ENCODE measurements at places on chromosomes 3 and 15. TPM values are rescaled to one million over a fixed set of nuclear protein-coding genes. Genes with fewer than 3 reads are reported as not detected.
A peak's percentile ranks its signal among the peaks of the same experiment; 100 is the strongest.

GOLGA8S gene
- 0.20 TPM for total RNA-seq

KLF15 gene
- not detected for total RNA-seq

DNA sequence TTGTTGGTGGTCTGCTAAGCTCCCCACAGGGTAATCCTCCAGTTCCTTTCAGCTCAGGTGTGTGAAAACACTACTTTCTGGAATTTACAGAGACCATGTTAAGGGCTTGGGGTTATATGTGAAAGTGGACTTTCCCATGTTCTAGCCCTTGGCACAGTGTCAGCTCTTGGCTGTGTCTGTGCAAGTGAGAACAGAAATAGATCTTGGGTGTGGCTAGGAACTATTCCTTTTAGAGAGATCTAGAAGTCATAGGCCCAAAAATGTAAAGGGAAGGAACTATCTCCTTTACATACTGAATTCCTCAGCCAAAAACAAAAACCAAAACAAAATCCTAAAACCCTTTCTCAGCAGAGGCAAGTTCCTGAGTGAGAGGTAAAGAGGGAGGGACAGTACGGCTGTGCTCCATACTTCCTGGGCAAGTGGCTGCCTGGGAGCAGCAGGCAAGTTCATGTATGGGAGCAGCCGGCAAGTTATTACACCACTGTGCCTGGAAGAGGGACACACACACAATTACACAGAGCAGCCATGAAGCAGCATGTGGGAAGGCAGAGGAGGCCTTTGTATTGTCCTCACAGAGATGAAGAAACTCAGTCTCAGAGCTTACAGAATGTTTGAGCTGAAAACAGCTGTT is 19.9 kb upstream of the C3orf62 start:
- H3K36me3 ChIP-seq, result peaks cover 63% of the 10 kb centered on the region
- no peaks in the 10 kb centered on the region for H3K4me1 ChIP-seq
- no peaks in the 10 kb centered on the region for H3K27me3 ChIP-seq
- H3K27ac ChIP-seq, result peak overlapping the region; percentile 58
- no peak overlapping the region for H3K4me3 ChIP-seq

GRCh38 chr3:136620436-136620835 is 131.7 kb downstream of the STAG1 start:
- no peak overlapping the region for H3K4me3 ChIP-seq
- H3K36me3 ChIP-seq, result peaks cover 19% of the 10 kb centered on the region
- H3K4me1 ChIP-seq, result peaks cover 5% of the 10 kb centered on the region
- no peaks in the 10 kb centered on the region for H3K27me3 ChIP-seq
- DNase-seq, result no peak

GRCh38 chr3:10722911-10723310 is 93.1 kb upstream of the SLC6A11 start:
- H3K36me3 ChIP-seq, result no peaks in the 10 kb centered on the region
- no peak overlapping the region for H3K27ac ChIP-seq
- H3K4me1 ChIP-seq, result no peaks in the 10 kb centered on the region
- DNase-seq, result no peak

ADAMTS17 gene
- 5.0 TPM for total RNA-seq

EPB42 gene
- not detected for total RNA-seq

- no peak overlapping the region for H3K4me3 ChIP-seq
- no peaks in the 10 kb centered on the region for H3K27me3 ChIP-seq
- no peak for DNase-seq
- peaks cover 20% of the 10 kb centered on the region for H3K36me3 ChIP-seq
- peaks cover 28% of the 10 kb centered on the region for H3K4me1 ChIP-seq
Observed at GRCh38 chr3:32495085-32495484, 7.6 kb downstream of the CMTM6 start.

DNA sequence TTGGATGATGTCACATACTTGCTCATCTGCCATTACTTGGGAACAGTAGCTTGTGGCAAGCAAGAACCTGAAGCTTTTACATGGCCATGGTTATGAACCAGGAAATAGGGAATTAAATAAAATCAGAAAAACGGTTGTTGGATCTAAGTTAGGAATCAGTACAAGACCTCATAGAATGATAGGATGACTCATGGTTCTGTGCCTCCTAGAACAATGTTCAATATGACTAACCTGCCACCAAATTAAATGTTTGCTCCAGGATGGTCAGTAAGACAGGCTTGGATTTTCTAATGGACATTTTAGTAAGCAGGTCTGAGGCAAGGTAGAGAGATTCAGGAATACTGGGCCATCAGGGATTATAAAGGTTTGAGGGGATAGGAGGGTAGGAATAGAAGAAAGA is 218.9 kb downstream of the PLOD2 start:
- no peak overlapping the region for H3K27ac ChIP-seq
- H3K4me1 ChIP-seq, result no peaks in the 10 kb centered on the region
- no peak overlapping the region for H3K4me3 ChIP-seq
- H3K27me3 ChIP-seq, result no peaks in the 10 kb centered on the region

GRCh38 chr3:11709782-11710181 is 66.1 kb upstream of the VGLL4 start:
- peaks cover 6% of the 10 kb centered on the region for H3K36me3 ChIP-seq
- H3K4me3 ChIP-seq, result no peak overlapping the region
- H3K27me3 ChIP-seq, result no peaks in the 10 kb centered on the region
- H3K4me1 ChIP-seq, result no peaks in the 10 kb centered on the region
- H3K27ac ChIP-seq, result no peak overlapping the region

DNA sequence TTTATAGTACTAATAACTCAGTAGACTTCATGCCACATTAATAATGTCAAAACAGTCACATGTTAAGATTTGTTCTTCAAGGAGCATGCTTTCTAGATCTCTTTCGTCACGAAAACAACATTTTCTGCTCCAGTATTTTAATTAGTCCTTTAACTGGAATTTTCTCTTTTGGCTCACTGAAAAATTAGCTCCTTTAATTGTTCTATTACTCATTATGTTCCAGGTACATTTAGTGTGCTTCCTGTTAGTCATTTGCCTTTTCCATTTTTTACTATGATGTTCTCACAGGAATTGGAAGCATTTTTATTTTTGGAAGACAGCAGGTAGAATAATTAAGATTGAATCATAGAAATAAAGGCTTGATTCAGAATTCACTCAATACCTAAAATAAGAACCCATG is 111.2 kb downstream of the SLC9A9 start:
- H3K36me3 ChIP-seq, result peaks cover 1% of the 10 kb centered on the region
- no peak overlapping the region for H3K4me3 ChIP-seq
- DNase-seq, result no peak
- H3K27ac ChIP-seq, result no peak overlapping the region

GRCh38 chr3:35744419-35744818 is 105.1 kb downstream of the ARPP21 start:
- no peak overlapping the region for H3K27ac ChIP-seq
- H3K4me1 ChIP-seq, result no peaks in the 10 kb centered on the region
- no peaks in the 10 kb centered on the region for H3K27me3 ChIP-seq

DNA sequence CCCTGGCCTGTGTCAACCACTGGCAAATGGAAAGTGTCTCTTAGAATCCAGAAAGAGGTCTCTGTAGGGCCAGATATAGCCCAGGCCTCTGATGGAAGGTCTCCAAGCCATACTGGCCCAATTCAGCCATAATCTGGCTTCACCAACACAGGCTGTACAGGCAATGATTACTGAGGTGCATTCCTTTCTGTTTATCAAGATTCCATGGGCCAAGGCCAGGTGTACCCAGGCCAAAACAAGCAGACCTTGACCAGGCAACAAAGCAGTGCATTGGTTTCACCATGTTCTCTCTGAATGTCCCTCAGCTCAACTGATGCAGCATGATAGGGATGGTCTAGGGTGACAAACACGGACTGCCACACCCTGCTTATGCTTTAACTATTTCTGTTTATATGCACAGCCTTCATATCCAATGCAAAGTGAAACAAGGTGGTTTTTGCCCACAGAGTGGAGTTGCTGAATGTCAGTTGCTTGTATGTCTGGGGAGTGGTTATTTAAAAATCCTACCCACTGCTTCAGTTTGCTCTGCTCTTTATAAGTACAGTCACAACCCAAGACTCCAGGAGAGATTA is 25.2 kb downstream of the CCNL1 start:
- H3K4me3 ChIP-seq, result peak overlapping the region; percentile 3
- DNase-seq, result peak; percentile 67
- H3K27me3 ChIP-seq, result no peaks in the 10 kb centered on the region
- peak overlapping the region; percentile 90 for H3K27ac ChIP-seq
- peaks cover 25% of the 10 kb centered on the region for H3K36me3 ChIP-seq

PARP15 gene
- total RNA-seq, result 39.8 TPM

COPB2 gene
- 92.2 TPM for total RNA-seq

DNA sequence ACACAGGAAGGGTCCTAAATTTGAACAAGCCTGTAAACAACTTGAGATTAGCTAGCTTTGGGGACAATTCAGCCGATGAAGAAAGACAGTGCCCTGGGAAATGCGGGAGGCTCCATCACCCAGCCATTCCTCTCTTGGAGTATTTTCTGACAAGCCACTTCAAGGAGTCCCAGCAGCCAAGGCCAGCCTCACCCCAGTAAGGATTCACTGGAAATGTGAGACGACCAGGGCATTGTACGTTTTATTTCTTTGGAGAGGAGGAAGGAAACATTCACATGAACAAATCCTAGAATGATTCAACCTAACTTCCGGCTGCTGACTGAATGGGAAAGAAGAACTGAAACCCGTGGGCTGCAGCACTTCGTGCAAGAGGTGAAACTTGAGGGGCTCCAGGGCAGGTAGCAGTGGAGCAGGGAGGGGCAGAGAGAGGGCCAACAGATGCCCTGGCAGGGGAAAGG is 116.4 kb upstream of the ARHGEF3 start:
- H3K4me1 ChIP-seq, result peaks cover 84% of the 10 kb centered on the region
- H3K27me3 ChIP-seq, result no peaks in the 10 kb centered on the region
- H3K27ac ChIP-seq, result peak overlapping the region; percentile 98
- peaks cover 13% of the 10 kb centered on the region for H3K36me3 ChIP-seq
- peak overlapping the region; percentile 91 for H3K4me3 ChIP-seq

- DNase-seq, result peak; percentile 24
- peak overlapping the region; percentile 97 for H3K27ac ChIP-seq
- peak overlapping the region; percentile 75 for H3K4me3 ChIP-seq
- peaks cover 23% of the 10 kb centered on the region for H3K4me1 ChIP-seq
- no peaks in the 10 kb centered on the region for H3K27me3 ChIP-seq
- H3K36me3 ChIP-seq, result peaks cover 9% of the 10 kb centered on the region
Observed at GRCh38 chr3:196431181-196432136, 768 bp downstream of the UBXN7 start.

GRCh38 chr3:12894629-12895028 is 53.3 kb upstream of the RPL32 start:
- H3K4me3 ChIP-seq, result no peak overlapping the region
- peaks cover 18% of the 10 kb centered on the region for H3K4me1 ChIP-seq
- H3K27me3 ChIP-seq, result peaks cover 12% of the 10 kb centered on the region
- no peak overlapping the region for H3K27ac ChIP-seq

DNA sequence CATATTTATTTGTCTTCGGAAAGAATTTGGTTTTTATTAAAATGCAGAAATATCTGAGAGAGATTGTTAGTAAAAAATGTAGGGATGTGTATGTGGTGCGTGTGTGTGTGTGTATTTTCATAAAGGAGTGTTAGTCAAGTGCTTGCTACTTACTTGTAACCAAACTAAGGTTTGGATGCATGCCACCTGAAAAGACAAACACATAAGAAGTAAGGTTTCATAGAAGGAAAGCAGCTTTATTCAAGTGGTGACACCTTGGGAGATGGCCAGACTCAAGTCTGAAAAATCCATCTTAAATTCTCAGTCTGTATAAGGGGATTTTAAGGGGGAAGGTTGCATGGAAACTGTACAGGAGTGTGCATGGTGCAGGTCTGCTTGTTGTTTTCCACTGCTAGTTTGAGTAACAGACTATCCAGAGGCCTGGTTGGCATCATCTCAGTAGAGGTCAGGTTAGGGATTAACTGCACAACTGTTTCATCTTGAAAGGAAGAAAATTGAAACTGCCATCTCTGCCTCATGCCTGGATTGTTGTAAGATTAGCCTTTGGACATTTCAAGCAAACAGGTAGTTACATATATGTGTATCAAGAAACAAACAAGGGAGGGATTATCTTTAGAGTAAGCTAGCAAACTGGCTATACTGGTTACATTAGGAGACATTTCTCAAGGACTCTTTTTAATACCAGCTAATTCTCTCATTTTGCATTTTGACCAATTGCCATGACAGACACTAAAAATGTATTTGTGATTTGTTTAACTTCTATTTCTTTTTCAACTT is 196.7 kb downstream of the EPHA6 start:
- H3K36me3 ChIP-seq, result no peaks in the 10 kb centered on the region
- no peak overlapping the region for H3K4me3 ChIP-seq
- H3K27ac ChIP-seq, result no peak overlapping the region
- DNase-seq, result no peak

NR1I2 gene
- 0.10 TPM for total RNA-seq

DNA sequence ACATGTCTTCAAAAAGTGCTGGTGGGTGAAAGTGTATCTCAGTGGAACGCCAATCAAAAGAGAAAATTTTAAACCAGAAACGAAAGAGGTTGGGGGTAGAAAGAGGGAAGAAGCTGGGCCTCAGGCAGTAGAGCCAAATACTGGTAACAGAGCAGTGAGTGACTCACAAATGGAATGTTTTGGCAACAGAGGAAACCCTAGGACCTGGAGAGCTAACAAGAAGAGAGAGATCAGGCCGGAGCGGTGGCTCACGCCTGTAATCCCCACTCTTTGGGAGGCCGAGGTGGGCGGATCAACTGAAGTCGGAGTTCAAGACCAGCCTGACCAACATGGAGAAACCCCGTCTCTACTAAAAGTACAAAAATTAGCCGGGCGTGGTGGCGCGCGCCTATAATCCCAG is 450.8 kb upstream of the NAALADL2 start:
- no peaks in the 10 kb centered on the region for H3K36me3 ChIP-seq
- no peak overlapping the region for H3K4me3 ChIP-seq
- DNase-seq, result no peak
- H3K27me3 ChIP-seq, result no peaks in the 10 kb centered on the region

DNA sequence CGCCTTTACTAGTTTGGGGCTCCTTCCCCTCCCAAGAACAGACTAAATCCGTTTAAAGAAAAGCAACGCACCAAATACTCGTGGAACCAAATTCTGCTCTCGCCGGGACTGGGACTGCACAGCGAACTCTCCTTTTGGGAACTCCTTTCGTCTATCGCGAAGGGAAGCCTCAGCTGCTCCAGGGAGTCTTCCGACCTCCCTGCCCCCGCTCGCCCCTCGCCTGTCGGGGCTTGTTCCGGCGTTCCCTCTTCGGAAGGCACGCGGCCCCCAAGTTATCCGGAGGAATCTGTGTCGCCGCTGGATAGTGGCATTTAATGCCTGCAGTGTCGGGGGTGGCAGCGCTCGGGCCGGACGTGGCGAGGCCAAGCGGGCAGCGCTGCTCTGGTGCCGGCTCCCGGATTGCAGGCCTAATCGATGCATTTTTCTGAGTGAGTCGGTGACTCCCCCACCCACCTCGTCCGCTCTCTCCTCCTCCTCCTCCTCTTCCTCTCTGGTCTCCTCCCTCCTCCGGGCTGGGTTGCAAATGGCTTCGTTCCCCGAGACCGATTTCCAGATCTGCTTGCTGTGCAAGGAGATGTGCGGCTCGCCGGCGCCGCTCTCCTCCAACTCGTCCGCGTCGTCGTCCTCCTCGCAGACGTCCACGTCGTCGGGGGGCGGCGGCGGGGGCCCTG is at the start of gene TRIM71:
TSS of gene TRIM71 (plus strand) at position 440 of the 671 bp plus-strand sequence. CDS start at position 524, 84 bp downstream.
- H3K36me3 ChIP-seq, result no peaks in the 10 kb centered on the region
- DNase-seq, result peak; percentile 7
- no peak within 1 kb of the TSS for H3K27ac ChIP-seq
- H3K27me3 ChIP-seq, result peaks cover 71% of the 10 kb centered on the region

RHOA gene
- 520 TPM for total RNA-seq

GRCh38 chr3:187686621-187687273 is 15.6 kb downstream of the RTP2 start:
- H3K4me3 ChIP-seq, result no peak overlapping the region
- H3K4me1 ChIP-seq, result no peaks in the 10 kb centered on the region
- H3K27me3 ChIP-seq, result peaks cover 42% of the 10 kb centered on the region

IL5RA gene
- total RNA-seq, result not detected

- no peaks in the 10 kb centered on the region for H3K36me3 ChIP-seq
- H3K4me3 ChIP-seq, result no peak overlapping the region
Observed at GRCh38 chr15:77599899-77600298, 32.8 kb downstream of the LINGO1 start.

COX5A gene
- total RNA-seq, result 236 TPM

All from activated CD4-positive, alpha-beta T cell treated with anti-CD3 and anti-CD28 coated beads, Interleukin-2, amount 10 ng/mL, durations not matched to agents 7 days and 5 days (primary cell).